ENCODE measurements at places on chromosomes 2 and 18.

DNA sequence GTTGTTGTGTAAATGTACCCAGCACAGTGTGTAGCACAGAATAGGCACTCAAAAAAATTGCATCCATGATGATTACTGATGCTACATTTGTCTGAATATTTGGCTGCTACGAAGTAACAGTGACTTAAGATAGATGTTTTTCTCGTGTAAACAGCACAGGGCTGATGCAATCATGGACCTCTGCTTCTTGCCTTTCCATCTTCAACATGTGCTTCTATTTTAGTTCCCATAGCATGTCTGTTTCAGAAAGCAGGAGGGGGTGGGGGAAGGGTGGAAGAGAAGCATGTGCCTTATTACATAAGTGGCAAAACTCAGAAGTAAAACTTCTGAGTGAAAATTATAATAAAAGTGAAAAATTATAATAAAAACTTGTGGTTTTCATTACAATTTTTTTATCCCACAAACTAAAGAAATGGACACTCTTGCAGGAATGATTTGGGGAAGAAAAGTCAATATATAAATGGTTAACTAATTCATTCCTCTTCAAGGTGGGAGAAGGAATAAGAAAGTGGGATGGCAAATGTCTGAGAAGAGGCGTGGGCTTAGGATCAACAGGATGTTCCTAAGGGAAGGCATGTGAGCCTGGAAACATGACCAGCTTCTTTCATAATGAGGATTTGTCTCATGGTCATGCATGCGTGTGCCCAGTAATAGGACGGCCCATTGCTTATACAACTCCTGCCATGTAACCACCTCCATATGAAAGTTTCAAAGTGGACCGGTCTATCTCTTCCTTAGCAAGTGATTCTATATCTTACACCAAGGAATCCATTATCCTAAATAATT is 27.2 kb downstream of the CCBE1 start:
- DNase-seq: no peak

GRCh38 chr2:26382564-26382963 is 19.2 kb upstream of the DRC1 start:
- DNase-seq: no peak

- DNase-seq: no peak
Observed at GRCh38 chr2:43041173-43041591, 185.2 kb downstream of the ZFP36L2 start.

- DNase-seq: no peak
Observed at GRCh38 chr2:20992201-20992711, 51.6 kb downstream of the APOB start.
